ENCODE measurements at places on chromosomes 2 and 18. TPM values are rescaled to one million over a fixed set of nuclear protein-coding genes. Genes with fewer than 3 reads are reported as not detected.

DNA sequence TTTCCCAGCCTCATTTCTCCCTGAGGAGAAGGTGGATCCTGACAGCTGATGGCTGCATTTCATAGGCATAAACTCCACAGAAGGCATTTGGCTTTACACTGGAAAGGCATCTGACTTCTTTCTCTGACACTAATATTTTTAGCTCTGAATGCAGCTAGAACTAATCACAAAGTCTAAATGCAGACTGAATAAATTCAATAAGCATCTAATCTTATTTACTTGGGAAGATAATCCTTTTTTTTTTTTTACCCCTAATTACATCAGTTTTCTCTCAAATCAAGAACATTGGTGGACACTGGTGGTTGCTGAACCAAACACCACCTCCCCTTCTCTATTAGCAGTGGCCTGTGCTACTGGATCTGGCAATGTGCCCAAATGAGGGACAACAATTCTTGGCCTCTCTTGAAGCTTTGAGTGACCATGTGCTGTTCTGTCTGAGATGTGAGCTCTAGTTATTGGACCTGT lies 50.9 kb upstream of the CD226 start:
- DNase-seq, result no peak

DNA sequence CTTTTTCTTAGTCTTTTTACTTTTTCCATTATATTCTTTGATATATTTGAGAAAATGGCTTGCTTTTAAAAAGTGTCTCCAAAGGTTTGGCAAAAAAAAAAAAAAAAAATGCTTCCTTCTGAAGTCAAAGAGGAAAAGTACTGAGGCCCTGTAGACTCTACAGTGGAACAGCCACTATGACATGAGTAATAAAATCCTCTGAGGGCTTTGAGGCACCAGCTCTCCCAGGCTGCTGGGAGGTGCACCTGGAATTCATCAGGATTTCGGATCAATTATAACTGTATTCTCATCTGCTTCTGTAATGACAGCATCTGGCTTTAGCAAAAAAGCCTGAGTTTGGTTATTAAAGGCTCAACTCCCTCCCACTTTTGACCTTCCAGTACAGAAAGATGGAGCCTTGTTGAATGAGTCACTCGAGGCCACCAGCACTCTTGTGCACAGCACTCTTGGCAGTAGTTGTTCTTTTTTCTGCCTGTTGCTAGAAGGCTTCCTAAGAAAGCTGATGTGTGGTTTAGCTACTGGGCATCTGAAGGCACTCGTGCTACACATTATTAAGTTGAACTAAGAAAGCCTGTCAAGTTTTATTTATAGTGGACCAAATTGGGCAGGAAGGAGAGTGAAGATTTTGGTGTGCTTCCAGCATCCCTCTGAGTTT lies 131.3 kb downstream of the PRPF40A start:
- DNase-seq, result no peak

GRCh38 chr2:200590090-200590489 lies 4.3 kb downstream of the AOX1 start:
- DNase-seq, result no peak

DNA sequence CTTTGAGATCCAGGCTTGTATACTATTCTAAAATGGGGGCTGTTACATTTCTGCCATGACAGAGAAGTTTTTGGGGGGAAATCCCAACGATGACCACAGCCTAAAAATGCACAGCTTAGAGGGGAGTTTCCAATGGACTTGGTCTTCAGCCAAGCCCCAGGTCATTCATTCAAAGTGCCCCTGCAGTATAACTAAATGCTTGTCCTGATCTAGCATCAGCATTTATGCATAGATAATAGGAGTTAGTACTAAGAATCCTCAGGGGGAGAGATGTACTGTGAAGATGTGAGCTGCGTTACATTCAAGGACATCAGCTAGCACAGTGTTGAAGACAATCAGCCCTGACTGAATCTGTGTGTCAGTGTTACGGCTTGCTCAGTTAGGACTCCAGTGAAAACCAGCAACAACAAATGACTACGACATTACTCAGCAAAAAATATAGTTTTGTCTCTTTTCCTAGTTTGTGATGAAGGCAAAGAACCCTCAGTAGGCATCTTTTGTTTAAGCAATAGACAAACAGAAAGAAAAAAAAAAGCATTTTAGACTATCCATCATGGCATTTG lies 160.9 kb downstream of the ZEB2 start:
- peak; percentile 38 for DNase-seq

GRCh38 chr2:72830273-72830672 lies 4.4 kb upstream of the EXOC6B start:
- DNase-seq, result no peak

GRCh38 chr2:72062336-72062735 lies 85.3 kb downstream of the CYP26B1 start:
- no peak for DNase-seq

GRCh38 chr2:2681711-2682251 lies 350.7 kb upstream of the MYT1L start:
- DNase-seq, result peak; percentile 60

DNA sequence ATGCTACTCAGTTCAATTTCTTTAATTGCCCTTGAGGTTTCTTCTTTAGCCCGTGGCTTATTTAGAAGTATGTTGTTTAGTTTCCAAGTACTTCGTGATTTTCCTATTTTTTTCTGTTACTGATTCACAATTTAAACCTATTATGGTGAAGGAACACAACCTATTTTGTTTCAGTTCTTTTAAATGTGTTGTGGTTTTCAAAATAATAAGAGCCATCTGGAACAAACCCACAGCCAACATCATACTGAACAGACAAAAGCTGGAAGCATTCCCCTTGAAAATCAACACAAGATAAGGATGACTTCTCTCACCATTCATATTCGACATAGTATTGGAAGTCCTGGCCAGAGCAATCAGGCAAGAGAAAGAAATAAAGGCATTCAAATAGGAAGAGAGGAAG lies 155.2 kb downstream of the GALNT1 start:
- no peak for DNase-seq

- DNase-seq, result no peak
Measured at GRCh38 chr2:142865924-142866323, 11.5 kb upstream of the KYNU start.

MEP1B gene
- not detected for total RNA-seq

DNA sequence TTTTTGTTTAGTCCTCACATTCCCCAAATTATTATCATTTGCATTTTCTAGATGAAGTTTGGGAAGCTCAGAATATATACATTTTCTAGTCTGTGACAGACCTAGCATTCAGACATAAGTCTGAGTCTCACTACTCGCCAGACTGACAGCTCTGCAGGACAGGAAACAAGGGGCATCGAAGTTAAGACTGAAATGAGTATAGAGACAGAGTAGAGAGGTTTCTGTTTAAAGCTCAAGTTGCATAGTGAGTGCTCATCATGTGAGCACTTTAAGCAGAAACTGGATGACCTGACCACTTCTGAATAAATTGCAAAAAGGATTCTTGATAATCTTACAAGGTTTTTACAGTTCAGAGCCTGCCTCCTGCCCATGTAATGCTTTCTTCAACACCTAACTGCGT lies 1.1 kb downstream of the HADHB start:
- DNase-seq, result peak; percentile 48

RPRM gene
- total RNA-seq, result not detected
